ENCODE measurements at places on chromosomes 4 and X. TPM values are rescaled to one million over a fixed set of nuclear protein-coding genes. Genes with fewer than 3 reads are reported as not detected.

Gene CT45A8
- not detected for total RNA-seq

Gene EDA
- 0.38 TPM for total RNA-seq

Gene SYP
- 0.30 TPM for total RNA-seq

Gene TREX2
- 4.1 TPM for total RNA-seq

Gene SMARCA5
- 35.9 TPM for total RNA-seq

Gene EDA2R
- total RNA-seq = 2.0 TPM
